ENCODE measurements at places on chromosomes 2 and 18.
A peak's percentile ranks its signal among the peaks of the same experiment; 100 is the strongest.

DNA sequence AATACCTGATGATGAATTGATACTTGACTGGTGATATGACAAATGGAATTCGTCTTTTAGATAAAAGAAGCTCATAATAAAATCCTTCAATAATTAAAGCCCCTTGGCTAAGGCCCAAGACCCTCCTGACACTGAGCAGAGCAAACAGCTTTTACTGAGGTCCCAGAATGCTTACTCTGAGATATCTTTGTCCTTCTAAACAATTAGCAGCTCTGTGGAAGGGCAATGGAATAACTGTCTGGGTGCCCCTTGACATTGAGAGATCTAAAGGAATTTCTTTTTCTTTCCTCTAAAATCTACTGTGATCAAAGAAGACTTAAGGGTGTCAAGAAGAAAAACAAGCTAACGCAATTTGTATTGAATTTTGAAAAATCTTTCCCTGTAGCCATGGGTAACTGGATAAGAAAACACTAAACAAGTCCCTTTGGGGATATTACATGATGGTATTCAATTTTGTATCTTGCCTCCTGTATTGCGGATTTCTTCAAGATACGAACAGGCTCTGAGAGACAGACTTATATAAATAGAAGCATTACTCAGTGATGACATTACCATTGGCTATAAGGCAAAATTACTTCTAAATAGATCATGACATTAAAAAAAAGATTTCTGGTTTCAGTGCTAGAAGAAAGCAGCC is 128.8 kb downstream of the MREG start:
- DNase-seq, result no peak

GRCh38 chr2:135679125-135679524 is 62.5 kb upstream of the UBXN4 start:
- no peak for DNase-seq

GRCh38 chr2:157193461-157193860 is 64.0 kb upstream of the GALNT5 start:
- DNase-seq, result no peak

- DNase-seq, result no peak
These were observed 63.5 kb downstream of the CCDC102B start for GRCh38 chr18:68861365-68861764.

- no peak for DNase-seq
These were observed 87.2 kb downstream of the SLC5A7 start for GRCh38 chr2:108073415-108074072.

DNA sequence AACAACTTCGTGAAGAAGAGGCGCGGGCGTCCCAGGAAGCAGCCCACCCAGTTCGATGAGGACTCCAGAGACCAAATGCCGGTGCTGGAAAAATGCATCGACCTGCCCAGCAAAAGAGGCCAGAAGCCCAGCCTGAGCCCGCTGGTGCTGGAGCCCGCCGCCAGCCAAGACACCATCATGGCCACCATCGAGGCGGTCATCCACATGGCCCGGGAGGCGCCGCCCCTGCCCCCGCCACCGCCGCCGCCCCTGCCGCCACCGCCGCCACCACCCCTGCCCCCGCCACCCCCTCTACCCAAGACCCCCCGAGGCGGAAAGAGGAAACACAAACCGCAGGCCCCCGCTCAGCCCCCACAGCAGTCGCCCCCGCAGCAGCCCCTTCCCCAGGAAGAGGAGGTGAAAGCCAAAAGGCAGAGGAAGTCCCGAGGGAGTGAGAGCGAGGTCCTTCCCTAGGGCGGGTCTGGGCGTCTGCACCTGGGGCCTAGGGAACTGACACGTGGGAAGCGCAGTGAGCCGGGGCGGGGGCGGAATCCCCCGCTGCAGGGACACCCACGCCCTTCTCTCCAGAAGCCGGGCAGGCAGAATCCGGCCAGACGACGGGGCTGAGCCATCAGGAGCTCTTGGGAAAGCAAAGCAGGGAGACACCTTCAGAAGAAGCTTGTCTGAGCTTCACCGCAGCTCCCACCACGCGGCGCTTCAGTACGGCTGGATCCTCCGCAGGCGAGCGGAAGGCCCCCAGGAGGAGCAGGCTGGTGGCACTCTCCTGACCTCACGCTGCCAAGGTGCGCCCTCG is 382.8 kb downstream of the SETBP1 start:
- DNase-seq, result no peak

GRCh38 chr2:102698369-102699111 is 63.3 kb upstream of the TMEM182 start:
- DNase-seq, result no peak

DNA sequence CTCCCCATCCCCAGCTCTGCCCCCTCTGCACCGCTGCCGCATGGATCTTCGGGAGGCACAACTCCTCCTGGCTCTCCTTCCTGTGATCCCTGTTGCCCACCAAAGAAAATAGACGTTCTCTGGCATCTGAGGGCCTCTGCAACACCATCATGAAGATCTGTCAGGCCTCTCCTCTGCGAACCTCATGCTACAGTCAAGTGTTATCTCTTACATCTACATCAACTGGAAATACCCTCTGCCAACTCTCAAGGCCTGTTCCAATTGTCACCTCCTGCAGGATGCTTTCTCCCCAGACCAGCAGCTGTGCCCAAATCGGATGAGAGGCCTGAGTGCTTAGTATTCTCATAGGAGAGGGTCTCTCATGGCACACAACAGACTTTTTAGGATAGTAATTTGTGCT is 478.4 kb downstream of the BCL11A start:
- no peak for DNase-seq

- DNase-seq, result no peak
These were observed 218.6 kb downstream of the KLHL29 start for GRCh38 chr2:23603581-23603980.

DNA sequence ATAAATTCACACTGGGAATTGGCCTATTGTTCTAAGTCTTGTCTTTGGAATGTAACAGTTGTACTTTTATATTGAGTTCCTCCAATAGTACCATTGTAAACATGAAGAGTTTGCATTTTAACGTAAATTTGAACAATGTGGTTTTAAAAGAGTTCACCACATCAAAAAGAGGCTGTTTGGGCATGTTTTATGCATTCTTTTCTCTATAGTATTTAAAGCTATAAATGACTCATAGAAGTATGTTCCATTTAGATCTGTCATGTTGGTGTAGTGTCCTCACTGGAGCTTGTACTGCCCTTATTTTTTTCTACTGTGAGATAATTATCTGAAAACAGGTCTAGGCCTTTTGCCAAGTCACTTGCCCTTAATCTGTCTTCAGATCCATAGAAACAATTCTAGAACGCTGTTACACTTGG is 141.9 kb downstream of the RHBDD1 start:
- no peak for DNase-seq

DNA sequence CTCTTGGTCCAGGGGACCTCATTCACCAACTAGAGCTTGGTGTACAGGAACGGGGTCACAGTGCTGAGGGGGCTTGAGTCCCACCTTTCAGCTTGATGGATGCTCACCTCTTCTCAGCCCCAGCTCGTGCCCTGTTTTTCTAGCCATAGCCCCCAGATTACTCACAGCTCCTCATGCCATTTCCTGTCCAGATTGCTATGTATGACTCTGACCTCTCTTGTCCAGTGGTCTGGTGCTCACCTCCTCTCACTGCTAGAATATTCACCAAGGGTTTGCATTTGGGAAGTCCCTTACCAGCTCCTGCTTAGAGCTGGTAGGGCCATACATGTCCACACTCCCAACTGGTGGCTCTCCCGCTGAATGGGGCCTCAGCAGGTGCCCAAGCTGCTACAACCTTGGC is 5.9 kb downstream of the LBX2 start:
- no peak for DNase-seq

GRCh38 chr2:15949551-15949950 is 9.2 kb downstream of the MYCN start:
- no peak for DNase-seq

GRCh38 chr2:217903859-217904613 is 98.8 kb downstream of the TNS1 start:
- DNase-seq, result no peak

- peak; percentile 71 for DNase-seq
These were observed 864 bp upstream of the XPO1 start for GRCh38 chr2:61538920-61539520.

DNA sequence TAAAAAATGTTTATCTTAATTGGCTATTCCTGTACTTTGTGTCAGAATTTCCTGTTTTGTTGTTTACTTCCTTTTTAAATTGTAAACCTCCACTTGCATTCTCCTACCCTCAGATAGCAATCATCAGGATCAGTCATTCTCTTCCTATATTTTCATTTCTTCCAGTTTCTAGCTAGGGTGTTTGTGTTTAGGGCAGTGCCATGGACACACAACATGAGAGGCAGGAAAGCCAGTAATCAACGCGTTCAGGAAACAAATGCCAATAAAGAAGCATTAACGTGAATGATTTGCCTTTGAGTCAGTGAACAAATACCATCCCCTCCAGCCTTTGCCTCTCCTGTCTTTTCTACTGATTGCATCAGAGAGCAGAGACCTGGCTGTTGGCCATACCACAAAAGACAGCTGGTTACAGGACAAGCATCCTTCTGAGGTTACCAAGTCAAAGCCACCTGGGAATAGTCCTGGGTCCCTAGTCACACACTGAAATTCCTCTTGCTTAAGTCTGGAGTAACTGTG is 56.7 kb upstream of the FHL2 start:
- no peak for DNase-seq

DNA sequence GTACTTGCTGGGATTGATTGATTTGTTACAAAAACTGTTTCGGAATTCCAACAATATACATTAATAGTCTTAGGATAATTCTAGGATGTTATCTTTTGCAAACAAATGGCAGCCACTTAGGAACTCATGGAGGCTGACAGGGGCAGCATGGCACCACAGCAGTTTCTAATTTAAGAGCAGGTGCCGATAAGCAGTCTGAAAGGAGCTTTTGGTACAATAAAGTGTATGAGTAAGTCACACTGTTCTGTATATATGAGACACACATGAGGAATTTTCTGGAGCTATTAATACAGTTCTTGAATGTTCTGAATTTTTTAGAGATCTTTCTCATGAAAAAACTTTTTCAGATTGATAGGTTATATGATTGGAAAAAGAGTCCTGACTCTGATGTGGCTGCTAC is 52.2 kb downstream of the EIF5B start:
- DNase-seq, result no peak

DNA sequence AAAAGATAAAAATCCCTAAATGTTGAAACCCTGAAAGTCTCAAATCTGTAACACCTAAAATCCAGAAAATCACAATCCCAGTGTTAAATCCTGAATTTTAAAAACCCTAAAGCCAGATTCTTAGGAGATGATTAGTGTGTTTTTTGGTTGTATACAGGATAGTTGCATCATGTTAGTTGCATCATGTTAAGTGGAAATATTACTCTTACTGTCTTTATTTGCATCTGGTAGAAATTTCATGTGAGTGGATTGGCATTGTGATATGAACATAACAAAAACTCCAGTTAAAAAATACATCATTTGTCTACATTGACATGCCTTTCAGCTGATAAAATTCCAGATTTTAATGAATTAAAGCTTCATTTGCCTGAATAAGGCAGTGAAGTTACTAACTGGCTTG is 683.1 kb upstream of the ACVR2A start:
- DNase-seq, result no peak

DNA sequence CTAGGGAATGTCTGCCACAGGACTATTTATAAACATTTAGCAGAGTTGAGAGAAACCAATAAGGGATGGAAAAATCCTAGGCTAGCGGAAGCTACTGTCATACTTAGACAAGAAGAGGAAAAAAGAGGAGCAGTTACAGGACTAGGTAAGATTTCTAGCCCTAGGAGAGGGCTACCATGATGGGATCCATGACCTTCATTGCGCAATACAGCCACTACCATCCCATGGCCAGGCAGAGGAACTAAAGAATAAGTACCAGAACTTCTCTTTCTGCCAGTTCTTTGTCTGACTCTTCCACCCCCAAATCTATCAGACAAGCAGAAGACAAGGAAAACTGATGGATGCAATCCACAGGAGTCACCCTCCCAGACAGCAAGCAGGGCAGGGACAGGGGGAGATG is 417.0 kb upstream of the CHST9 start:
- no peak for DNase-seq

Measured in activated naive CD4-positive, alpha-beta T cell treated with anti-CD3 and anti-CD28 coated beads, Interleukin-2, amount 50 U/mL, for 16 hours (primary cell).